Stimulated activated CD4-positive, alpha-beta T cell treated with anti-CD3 and anti-CD28 coated beads, TNF-alpha, amount 100 ng/mL, for 1 hour (primary cell): ENCODE measurements at places on chromosomes 16 and 17.

- no peak for DNase-seq
Observed at GRCh38 chr16:68921637-68922036, 78.3 kb downstream of the TANGO6 start.

GRCh38 chr16:46772463-46772862 lies 24.3 kb upstream of the MYLK3 start:
- DNase-seq, result no peak

DNA sequence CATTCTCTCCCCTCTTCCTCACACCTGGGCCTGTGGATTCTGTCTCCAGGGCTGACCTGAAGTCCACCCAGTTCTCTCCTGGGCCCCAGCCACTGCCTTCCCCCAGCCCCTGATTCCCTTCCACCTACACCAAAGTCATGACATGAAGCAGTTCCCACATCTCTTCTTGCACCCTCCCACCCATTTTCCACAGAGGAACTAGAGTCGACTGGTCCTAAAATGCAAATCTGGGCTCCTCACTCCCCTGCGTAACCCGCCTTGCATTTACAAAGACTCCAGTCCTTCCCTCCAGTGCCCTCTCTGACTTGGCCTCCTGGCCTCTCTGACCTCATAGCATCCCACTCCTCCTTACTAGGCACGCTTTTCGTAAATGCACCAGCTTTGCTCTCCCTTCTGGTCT lies 14.8 kb downstream of the COX6A2 start:
- DNase-seq, result no peak

DNA sequence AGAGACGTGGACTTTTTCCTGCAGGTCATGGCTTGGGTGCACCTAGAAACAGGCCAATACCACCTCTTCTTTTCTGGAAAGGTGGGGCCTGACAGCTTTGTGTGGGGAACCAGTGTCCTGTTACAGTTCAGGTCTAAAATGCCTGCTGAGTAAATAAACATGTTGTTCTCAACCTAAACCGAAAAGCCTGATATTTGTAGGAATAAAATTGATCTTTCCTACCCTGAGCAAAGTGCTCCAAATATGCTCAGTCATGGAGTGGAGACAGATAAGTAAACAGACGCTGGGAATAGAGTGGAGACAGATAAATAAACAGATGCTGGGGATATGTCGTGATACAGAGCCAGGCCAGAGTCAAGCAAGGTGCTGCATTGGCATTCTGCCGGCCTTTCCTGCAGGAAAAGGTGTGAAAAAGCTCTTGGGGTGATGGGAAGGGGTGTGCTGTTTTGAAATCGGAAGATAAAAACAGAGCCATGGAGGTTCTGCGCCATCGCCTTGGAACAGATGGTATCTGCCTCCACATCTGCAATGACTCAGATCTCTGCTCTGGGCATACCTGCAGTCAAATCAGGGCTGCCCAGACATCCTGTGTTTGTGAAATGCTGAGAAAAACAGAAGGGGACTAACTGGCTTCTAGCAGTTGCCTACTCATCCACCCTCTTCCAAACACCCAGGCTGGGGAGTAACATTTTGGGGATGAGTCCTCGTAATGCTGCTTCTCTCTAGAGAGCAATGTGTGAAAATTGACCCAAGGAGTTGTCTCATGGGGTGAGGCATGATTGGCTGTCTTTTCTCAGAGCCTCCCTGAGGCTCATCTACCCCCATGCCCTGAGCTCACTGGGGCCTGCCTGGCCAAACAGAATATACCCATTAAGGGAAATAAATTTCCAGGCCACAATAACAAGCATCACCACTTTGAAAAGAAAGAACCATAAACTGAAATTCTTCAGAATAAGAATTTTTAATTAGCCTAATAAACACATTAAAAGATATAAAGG lies 16.8 kb upstream of the TRPV2 start:
- DNase-seq, result no peak

DNA sequence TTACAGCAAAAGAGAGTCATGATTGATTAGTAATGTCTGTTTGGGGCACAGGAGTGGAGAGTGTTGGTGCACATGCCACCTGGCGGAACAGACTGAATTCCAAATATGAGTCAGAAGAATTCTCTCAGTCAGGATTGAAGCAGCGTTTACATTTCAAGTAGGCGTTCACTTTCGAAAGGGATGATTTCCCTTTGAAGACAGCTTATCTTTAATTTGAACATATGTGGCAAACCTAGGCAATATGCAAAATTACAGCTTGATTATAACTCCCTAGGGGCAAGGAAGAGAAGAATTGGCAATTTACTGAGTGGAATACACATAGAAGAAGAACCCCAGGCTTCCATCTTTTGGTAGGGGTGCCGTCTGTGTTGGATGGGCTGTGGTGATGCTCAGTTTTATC lies 235.8 kb downstream of the HAPSTR1 start:
- DNase-seq, result no peak

DNA sequence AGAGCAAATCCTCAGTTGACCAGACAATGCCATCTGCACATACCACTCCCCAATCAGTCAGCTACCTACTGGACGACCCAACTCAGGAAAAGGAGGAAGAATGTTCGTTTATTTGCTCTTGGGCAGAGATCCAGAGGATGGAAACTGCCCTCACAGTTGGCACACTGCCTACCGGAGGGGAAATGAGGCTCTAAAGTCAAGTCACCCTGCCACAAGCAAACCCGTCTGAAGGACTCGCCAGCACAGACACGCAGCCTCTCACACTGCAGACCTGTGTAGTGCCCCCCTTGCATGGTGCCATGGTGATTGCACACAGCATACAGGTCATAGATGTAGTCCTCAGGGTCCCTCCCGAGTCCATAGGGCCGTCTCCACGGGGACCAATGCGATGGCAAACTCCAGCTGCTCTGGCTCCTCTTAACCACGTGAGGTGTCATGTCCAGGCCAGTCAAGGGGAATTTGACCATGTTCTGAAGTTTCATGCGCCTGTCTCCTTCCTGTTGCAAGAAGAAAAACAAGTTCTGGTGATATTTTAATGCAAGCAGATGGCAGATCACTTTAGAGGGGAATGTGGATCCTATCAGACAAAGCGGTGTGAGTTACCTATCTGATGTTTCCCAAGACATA lies 69.5 kb downstream of the USP31 start:
- DNase-seq, result no peak

- DNase-seq, result no peak
Observed at GRCh38 chr17:60277258-60277657, 114.7 kb downstream of the USP32 start.

DNA sequence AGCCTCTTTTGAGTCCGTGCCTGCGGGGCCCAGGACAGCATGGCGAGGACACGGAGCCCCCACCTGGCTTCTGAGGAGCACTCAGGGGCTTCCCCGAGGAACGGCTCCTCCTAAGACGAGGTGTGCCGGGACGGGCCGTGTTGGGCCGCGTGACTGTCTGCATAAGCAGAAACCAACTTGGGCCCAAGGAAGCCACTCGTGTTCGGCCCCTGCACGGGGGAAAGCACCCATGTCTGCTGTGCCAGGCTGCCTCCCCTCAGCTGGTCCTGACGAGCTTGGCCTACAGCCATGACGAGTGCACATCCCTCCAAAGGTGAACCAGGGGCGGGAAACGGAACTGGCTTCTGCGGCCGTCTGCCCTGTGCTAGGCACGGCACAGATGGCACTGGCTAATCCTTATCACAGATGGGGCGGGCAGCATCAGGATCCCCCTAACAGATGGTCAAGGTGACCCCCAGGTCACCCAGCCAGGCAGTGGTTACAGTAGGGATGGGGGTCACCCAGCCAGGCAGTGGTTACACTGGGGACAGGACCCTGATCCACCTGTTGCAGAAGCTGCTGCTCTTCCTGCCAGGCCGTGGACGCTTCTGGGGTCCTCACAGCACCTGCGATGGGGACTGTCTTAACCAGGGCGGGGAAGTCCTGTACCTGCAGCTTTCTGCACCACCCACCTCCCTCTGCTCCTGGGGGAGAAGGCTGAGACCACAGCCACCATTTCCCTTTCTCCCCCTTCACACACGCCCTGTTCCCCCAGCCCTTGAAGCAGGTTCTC lies 25.6 kb downstream of the MRM3 start:
- no peak for DNase-seq

- DNase-seq, result no peak
Observed at GRCh38 chr16:54418903-54419302, 132.3 kb upstream of the IRX3 start.

GRCh38 chr17:79866791-79867518 lies 27.7 kb upstream of the CBX4 start:
- DNase-seq, result no peak
